Panc1 (cell line): ENCODE measurements at places on chromosomes 5 and 9.

DNA sequence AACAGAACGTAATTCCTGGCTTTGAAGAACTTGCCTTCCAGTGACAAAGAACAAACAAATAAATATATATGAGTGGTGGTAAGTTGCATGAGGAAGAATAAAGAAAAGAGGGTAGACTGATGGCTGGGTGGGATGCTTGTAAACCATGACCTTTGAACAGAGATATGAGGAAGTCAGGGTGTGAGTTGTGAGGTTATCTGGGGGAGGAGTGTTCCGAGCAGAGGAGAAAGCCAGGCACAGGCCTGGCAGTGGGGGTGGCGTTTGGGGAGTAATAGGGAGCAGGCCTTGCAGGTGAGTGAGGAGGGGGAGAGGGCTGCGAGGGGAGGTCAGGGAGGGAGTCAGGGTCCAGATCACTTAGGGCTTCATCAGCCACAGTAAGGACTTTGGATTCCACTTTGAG is 213.4 kb downstream of the PTTG1 start:
- no peak for DNase-seq

DNA sequence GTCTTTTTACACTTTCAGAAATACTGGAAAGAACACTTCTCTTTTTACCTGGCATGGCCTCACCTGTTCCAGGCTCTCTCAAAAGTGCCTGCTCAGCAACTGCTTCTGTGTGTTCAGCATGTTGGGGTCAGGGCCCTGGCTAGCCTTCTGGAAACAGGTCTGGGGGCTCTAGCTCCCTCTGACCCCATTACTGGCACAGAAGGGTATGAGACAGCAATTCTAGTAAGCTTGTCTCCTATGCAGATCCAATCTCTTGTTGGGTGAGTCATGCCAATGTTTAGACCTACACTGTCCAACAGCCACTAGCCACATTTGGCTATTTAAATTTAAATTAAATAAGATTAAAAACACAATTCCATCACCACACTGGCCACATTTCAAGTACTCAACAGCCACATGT is 80.8 kb downstream of the MAPKAP1 start:
- no peak for DNase-seq

DNA sequence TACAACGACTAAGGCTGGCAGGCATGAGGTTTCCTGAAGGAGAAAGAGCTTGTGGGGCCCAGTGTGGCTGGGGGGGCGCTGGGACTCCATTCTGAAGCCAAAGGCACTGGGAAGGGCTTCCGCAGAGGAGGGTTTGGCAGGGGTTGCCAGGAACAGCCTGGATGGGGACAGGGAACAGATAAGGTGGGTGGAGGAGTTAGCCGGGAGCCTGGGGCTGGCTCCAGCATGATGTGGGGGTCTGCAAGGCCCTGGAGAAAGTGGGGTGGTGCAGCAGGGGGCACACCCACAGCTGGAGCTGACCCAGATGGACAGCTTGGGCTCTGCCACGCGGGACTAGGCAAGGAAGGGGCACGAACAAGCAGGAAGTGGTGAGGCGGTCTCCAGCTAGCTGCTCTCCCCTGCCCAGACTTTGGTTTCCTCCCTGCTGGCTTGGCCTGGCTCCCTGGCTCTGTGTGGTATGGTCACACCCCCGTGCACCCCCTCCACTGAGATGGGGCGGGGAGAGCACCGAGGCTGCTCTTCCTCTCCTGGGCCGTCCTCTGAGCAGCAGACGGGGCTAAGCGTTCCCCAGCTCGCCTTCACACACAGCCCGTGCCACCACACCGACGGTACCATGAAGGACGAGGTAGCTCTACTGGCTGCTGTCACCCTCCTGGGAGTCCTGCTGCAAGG is at the start of gene LTC4S:
Gene LTC4S (plus strand): TSS at position 519 of the 672 bp plus-strand sequence. CDS start 95 bp downstream, at position 614.
- no peak for DNase-seq

GRCh38 chr9:21294904-21295538 is 10.1 kb downstream of the IFNA5 start:
- DNase-seq = no peak

DNA sequence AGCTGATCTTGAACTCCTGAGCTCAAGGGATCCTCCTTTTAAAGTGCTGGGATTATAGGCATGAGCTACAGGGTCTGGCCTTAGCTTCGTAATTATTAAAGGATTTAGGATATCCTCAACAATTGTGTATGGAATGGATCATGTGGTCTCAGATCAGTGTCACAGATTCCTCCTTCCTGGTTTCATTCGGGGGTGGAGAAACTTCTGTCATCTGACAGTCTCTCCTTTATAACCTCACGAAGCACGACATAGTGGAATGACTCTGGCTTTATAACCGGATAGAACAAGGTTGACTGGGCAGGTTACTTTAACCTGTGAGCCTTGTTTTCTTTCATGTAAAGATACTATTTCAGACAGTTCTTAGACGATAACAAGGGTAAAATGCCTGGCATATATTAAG is 4.4 kb upstream of the GNG10 start:
- no peak for DNase-seq
